ENCODE measurements at places on chromosomes 11 and 22. TPM values are rescaled to one million over a fixed set of nuclear protein-coding genes. Genes with fewer than 3 reads are reported as not detected.
A peak's percentile ranks its signal among the peaks of the same experiment; 100 is the strongest.

Gene OR2AT4
- not detected for total RNA-seq

- DNase-seq = peak; percentile 94
Observed at GRCh38 chr22:31139866-31140716, at the start of gene PLA2G3. Gene PLA2G3 (minus strand): TSS chr22:31140508. CDS start chr22:31140354, 154 bp downstream.

- no peak for DNase-seq
Observed at GRCh38 chr11:15903246-15903645, 453.1 kb downstream of the SOX6 start.

- DNase-seq = no peak
Observed at GRCh38 chr22:37237371-37238268, 6.4 kb downstream of the RAC2 start.

DNA sequence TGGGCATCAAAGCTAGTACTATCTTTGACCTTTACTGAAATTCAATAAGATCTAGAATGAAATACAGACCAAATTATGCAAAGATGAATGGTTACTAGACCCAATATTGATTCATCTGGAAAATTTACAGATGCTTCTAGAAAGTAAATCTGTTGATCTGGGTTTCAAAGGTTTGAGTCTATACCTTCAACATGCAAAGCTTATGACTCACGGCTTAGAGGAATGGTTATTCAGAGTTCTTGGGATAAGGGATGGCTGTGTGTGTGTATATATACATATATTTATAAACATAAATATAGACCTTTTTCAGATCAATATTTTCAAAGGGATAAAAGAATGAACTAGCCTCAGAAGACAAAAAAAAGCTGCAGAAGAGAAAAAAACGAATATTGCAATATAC lies 1.3 kb downstream of the SPTY2D1 start:
- no peak for DNase-seq
